ENCODE measurements at places on chromosomes 16 and 17.

GRCh38 chr17:62628831-62629555 lies 1.5 kb downstream of the MRC2 start:
- no peak for DNase-seq

- DNase-seq: no peak
Measured at GRCh38 chr16:77585379-77586251, 136.7 kb upstream of the NUDT7 start.

GRCh38 chr16:16062023-16062937 lies 112.9 kb downstream of the ABCC1 start:
- DNase-seq: no peak

GRCh38 chr17:77209330-77209748 lies 68.6 kb downstream of the SEC14L1 start:
- no peak for DNase-seq

DNA sequence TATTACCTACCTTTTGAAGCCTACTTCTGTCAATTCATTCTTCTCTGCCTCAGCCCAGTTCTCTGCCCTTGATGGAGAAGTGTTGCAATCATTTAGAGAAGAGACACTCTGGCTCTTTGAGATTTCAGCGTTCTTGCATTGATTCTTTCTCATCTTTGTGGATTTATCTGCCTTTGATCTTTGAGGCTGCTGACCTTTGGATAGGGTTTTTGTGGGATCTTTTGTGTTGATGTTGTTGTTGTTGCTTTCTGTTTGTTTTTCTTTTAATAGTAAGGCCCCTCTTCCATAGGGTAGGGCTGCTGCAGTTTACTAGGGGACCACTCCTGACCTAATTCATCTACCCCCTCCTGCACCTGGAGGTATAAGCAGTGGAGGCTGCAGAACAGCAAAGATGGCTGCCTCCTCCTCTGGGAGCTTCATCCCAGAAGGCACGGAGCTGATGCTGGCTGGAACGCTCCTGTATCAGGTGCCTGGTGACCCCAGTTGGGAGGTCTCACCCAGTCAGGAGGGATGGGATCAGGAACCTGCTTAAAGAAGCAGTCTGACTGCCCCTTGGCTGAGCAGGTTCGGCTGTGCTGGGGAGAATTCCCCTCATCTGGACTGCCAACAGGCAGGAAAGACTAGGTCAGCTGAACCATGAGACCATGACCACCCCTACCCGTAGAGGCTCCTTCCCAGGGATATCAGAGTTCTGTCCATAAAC lies 28.0 kb downstream of the NFATC3 start:
- no peak for DNase-seq

GRCh38 chr17:48457080-48457836 lies 27.2 kb upstream of the SKAP1 start:
- DNase-seq: no peak

GRCh38 chr16:69112285-69113129 lies 7.1 kb downstream of the HAS3 start:
- DNase-seq: peak; percentile 80

GRCh38 chr17:39808409-39808997 lies 55.6 kb downstream of the IKZF3 start:
- no peak for DNase-seq

DNA sequence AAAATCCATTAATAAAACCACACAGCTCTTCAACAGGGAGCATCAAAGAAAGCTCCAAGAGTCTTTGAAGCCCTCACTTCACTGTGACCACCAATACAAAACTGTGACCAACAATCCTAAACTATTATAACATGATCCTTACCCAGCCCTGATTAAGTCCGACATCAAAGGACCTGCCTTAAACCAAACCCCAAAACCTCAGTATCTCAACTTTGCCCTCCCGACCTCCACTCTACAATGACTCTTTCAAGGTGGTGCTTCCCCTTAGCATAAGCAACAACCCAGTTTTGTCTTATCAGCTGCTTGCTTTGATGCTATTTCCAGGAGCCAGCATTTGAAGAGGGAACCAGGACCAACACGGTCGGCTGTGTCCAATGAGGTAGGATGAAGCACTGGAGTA lies 8.5 kb upstream of the PRSS22 start:
- no peak for DNase-seq

- peak; percentile 21 for DNase-seq
Measured at GRCh38 chr17:76075364-76076145, 974 bp downstream of the GALR2 start.

DNA sequence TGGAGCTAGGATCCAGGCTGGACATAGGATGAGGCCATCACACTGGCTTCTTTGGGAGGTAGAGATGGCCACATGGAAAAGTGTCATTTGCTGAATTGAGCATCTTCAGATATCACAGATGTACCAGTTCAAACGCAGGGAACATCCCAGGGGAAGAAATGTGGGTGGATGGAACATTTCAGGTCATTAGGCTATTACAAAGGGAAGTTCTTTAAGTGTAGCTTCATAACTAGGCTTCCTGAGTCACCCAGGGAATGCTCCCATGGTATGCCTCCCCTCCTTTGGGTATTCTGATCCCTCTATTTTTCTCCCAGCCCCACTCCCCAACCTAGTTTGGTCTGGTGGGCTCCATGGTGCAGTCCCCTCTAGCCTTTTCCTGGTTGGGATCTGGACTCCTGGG lies 69.8 kb upstream of the IRX3 start:
- DNase-seq: no peak

DNA sequence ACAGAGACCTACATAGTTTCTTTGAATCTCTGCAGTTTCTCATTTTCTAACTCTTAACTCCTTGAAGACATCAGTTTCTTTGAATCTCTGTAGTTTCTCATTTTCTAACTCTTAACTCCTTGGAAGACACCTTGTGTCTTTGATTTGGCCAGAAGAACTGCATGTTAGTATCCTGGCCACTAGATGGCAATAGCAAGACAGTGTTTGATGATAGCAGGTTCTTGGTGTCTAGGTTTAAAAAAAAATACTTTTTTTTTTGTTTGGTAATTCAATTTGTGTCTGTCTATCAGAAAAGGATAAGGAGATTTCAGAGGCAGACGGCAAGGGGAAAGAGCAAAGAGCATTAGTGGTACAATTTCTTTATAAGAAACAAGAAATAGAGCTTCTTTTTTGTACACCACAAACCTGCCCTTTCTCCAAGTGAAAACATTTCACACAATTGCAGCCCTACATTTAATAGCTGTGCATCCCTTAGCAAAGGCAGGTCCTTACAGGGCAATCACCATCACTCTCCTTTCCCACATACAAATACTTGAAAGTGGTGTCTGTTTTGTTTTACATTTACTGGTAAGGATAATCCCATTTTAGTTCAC lies 1324.9 kb upstream of the CDH8 start:
- DNase-seq: no peak

GRCh38 chr17:33024688-33025486 lies 33.2 kb downstream of the SPACA3 start:
- DNase-seq: no peak
